ENCODE measurements at places on chromosomes 5 and 9.

- DNase-seq, result no peak
Measured at GRCh38 chr5:38531518-38531917, 24.9 kb downstream of the LIFR start.

DNA sequence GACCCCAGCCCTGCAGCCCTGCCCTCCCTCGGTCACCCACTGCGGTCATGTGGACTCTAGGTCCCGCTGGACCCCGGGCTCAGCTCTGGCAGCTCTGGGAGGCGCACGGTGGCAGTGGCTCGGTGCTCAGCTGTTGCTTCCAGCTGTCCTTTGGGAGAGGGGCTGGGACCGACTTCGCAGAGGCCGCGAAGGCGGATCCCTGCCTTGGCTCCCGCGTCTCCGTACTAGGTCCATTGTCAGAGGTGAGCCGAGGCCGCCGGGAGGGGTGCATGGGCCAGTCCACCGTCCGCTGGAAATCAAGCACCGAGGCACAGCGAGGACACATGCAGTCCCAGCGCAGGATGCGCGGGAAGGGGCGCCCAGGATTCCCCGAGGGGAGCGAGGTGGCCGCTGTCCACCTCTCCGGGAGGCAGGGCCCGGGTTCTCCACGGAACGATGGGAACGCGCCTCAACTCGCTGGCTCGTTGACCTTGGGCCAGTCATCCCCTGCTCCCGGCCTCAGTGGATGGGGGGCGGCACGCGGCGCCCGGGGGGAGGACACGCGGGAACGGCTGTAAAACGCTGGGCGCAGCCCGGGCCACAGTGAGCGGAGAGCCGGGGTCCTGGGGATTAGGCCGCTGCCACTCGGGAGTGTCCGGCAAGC, 732 bp downstream of the GBGT1 start:
- DNase-seq, result no peak

DNA sequence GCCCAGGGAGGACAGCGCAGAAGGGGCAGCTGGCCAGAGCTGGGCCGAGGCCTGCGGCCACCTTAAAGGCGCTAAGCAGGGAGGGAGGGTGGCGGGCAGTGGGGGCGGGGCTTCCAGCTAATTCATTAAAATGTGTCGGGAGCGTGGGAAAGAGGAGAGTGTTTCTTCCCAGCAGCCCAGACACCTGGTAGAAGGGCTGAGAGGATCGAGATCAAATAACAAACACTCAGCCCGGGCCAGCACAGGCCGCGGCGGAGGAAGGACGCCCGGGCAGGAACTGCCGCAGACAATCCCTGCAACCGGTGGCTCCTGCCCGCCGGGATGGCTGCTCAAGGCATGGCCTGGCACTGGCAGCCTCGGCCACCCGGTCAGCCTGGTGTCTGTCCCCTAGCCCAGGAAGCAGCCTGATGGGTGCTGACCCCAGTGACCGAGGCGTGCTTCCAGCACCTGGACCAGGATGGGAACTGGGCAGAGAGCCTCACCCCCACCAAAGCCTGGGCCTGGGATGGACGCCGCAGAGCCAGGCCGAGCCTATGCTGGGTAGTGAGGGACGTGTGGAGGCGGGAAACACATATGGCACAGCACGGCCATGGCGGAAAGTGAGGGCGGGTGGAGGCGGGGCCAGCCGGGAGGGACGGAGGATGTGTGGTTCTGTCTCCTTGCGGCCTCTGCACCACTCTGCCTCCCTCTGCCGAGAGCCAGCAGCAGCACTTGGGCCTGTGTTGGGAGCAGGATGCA, 3.2 kb upstream of the NRARP start:
- DNase-seq, result no peak

DNA sequence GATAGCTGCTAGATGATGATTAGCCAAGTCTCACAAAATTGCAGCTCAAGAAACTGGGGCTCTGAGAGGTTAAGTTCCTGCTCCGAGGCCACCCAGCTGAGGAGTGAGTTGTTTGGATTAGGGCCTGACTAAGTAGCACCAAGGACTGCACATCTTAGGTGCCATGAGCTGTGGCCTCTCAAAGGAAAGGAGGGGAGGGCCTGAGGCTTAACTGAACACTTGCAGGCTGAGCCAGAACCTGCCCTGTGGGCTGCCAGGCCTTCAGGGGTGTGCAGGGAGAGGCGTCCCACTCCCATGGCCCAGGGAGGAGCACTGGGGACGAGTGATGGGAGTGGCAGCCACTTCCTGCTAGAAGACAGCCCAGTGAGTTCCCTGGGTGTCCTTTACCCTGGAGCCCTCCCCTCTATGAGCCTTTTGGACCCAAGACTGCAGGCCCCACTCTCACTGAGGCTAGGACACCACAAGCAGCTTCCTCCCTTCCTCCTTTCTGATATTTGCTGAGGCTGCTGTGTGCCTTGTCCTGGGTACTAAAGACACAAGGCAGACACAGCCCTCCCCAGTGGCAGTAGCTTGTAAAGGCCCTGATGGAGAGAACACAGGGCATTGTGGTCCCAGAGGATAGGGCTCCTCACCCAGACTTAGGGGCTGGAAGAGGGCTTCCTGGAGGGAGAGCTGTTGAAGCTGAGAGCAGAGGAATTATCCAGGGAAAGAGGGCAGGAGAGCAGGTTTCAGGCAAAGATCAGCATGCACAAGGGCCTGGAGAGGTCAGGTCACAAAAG, 22.1 kb downstream of the LMX1B start:
- no peak for DNase-seq

DNA sequence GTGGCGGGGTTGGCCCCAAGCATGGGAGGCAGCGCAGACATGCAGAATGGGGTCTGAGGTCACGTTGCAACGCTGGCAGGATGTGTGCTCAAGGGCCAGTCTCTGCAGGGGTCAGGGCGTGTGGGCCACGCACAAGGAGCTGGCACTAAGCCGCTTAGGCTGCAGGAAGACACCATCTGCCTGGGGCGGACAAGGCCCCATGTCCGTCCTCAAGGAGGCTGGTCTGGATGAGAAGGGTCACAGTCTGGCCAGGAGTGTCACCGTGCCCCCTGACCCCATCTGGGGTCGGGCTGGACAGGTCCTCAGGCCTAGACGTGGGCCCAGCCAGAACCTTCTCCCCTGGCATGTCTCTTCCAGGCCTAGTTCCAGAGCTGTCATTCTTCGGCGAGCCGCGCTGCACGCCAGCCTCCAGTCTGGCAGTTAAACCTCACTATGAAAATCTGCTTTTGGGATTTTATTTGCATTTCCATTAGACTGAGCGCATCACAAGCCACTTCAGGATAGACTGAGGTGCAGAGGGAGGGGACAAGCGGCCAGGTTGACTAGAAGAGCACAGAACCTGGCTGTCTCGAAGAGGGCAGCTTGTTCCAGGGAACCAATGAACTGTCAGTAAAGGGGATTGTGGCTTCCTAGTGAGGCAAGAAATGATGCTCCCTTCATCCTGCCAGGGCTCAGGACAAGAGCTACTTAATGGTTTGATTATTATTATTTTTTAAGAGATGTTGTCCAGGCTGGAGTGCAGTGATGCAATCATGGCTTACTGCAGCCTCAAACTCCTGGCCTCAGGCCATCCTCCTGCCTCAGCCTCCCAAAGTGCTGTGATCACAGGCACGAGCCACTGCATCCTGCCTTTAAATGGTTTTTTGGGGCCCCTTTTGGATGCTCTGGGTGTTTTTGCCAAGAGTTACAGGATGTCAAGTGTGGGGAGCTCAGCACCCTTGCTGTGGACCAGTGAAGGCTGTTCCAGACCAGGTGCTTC, 4.3 kb downstream of the BRD3OS start:
- DNase-seq, result no peak

GRCh38 chr9:5375790-5376477, 36.3 kb upstream of the RLN1 start:
- DNase-seq, result no peak

DNA sequence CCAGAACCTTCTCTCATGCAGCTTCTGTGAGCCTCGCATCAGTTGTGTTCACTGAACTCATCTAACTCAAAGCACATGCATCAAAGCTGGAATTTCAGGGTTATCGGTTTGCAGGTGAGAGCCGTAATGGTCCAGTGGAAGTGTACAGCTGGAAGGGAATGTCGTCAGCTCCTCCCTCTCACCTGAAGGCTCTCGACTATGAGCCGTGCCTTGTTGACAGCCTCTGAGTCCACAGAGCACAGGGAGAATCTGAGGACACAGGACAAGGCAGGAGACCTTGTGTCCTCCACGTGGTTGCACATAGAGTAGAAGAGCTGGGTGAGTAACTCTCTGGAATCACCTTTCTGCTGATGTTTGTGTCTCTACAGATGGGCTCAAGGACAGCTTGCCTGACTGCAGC, 38.8 kb downstream of the PROP1 start:
- no peak for DNase-seq

- DNase-seq, result no peak
Measured at GRCh38 chr5:98433022-98433421, 340.4 kb upstream of the RGMB start.
